Fibroblast of skin of right biceps (primary cell): ENCODE measurements at places on chromosomes 16 and 17.

GRCh38 chr17:74018115-74018514 is 185.4 kb upstream of the RPL38 start:
- no peak for DNase-seq

- DNase-seq, result no peak
Measured at GRCh38 chr16:5207001-5207523, 109.5 kb upstream of the EEF2KMT start.

GRCh38 chr16:31357324-31358109 is 2.5 kb downstream of the ITGAX start:
- no peak for DNase-seq

- peak; percentile 26 for DNase-seq
Measured at GRCh38 chr16:21169249-21169981, 10.9 kb downstream of the LDAF1 start.

- DNase-seq, result peak; percentile 84
Measured at GRCh38 chr16:17578981-17579874, 108.5 kb upstream of the XYLT1 start.

DNA sequence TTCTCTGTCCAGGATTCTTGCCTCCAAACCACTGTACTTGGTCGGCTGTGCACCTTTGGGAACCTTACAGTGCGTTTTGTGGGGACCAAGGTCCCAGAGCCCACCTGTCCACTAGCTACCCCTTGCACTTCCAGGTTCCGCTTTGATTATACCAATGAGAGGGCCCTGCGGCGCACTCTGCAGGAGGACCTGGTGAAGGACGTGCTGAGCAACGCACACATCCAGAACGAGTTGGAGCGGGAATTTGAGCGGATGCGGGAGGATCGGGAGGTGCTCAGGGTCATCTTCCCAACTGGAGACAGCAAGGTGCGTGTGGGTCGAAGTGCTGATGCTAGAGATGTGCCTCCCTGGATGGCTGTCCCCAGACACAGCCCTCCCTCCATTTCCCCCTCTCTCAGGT is 18.8 kb downstream of the POLR2A start:
- DNase-seq, result no peak

DNA sequence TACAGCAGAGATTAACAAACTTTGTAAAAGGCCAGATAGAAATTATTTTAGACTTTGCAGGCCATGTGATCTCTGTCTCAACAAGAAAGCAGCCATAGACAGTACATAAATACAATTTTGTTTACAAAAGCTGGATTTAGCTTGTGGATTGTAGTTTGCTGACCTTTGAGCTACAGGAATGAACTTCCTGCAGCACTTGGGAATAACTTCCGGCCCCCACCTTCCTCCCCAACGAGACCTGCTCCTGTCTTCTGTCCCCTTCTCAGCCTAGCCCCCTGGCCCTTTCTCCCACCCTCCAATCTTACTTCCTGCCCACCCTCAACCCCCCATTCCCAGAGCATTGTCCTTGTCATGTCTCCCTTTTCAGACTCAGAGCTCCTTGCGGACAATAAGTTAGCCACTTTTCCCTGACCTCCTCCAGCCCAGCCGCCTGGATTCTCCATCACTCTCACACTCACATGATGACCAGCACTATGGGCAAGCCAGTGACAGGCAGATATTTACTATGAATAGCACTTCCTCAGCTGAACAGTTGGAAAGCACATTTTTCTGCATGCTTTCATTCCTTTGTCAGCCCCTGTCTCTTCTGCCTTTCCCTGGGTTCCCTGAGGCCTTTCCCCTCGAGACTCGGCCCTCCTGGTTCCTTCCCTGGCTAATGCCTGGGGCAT is 27.6 kb upstream of the DLX3 start:
- DNase-seq, result no peak

GRCh38 chr16:62805221-62805857 is 769.1 kb upstream of the CDH8 start:
- DNase-seq, result no peak

DNA sequence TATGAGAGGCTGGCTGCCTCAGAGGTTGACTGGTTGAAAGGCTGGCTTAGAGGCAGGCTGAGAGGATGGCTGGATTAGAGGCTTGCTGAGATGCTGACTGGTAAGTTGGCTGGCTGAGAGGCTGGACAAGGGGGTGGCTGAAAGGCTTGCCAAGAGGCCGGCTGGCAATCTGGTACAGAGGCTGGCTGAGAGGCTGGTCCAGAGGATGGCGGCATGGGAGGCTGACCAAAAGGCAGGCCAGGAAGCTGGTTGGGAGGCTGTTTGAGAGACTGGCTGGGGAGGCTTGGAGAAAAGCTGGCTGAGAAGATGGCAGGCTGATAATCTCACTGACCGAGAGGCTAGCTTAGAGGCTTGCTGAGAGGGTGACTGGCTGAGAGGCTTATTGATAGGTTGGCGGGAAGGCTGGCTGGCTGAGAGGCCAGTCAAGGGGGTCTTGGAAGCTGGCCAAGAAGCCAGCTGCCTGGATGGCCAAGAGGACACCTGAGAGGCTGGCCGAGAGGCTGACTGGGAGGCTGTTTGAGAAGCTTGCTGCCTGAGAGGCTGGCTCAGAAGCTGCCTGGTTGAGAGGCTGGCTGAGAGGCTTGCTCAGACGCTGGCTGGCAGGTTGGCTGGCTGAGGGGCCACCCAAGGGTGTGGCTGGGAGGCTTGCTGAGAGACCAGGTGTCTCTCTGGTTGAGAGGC is 34.2 kb upstream of the ACSM2B start:
- no peak for DNase-seq

GRCh38 chr17:41773190-41773588 is 13.3 kb downstream of the JUP start:
- peak; percentile 80 for DNase-seq

- no peak for DNase-seq
Measured at GRCh38 chr16:20870122-20870820, 29.9 kb downstream of the DCUN1D3 start.

- DNase-seq, result peak; percentile 76
Measured at GRCh38 chr17:69466905-69467667, 52.6 kb downstream of the MAP2K6 start.

GRCh38 chr17:72853440-72854415 is 238.8 kb downstream of the SLC39A11 start:
- no peak for DNase-seq

DNA sequence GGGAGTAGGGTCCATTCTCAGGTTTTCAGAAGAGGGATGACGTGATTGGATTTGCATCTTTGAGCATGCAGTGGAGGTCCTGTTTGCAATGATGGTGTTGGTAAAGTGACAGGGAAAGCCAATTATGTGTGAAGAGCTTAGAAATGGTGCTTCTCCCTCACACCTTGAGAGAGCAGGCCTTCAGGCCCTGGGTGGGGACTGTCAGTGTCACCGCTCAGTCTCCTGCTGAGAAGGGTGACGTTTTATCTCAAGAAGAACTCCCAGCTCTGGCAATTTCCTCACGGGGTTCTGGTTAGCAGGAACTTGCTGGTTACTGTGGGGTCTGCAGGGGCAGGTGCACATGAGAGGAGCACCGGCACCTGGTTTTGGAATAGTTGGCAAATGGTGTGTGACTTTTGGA is 11.2 kb downstream of the PLCG2 start:
- no peak for DNase-seq

DNA sequence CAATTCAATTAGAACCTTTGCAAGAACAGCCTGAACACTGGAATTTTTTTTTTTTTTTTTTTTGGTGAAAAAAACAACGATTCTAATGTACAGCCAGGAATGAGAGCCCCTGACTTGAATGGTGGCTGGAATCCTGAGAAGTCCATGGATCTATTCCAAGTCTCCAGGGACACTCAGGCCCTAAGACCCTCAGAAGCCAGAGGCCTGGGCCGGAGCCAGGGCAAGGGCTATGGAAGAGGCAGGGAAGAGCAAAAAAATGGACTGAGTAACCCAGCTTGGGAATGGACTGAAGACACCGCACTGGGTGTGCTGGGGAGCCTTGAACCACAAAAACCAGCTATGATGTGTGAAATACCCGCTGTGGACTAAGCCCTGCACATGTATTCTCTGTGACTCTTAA is 60.3 kb upstream of the LHX1 start:
- no peak for DNase-seq

GRCh38 chr17:72765368-72766153 is 326.9 kb downstream of the SLC39A11 start:
- DNase-seq, result no peak

- no peak for DNase-seq
Measured at GRCh38 chr16:17504050-17504449, 33.3 kb upstream of the XYLT1 start.

GRCh38 chr17:82985973-82986372 is 93.4 kb upstream of the METRNL start:
- peak; percentile 23 for DNase-seq

DNA sequence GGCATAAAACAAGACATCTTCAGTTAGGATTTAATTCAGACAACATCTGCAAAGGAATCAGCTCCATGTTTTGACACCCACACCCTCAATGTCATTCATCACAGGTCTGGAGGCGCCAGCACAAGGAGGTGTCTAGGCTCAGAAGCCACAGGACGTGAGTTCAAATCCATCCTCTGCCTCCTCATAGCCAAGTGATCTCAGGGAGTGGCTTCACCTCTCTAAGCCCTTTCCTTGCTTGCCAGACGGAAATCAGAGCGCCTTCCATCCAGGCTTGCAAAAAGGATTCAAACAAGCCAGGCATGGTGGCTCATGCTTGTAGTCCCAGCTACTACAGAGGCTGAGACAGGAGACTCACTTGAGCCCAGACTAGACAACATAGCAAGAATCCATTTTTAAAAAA is 84.6 kb downstream of the GSG1L start:
- DNase-seq, result no peak

- peak; percentile 98 for DNase-seq
Measured at GRCh38 chr16:54446639-54447038, 160.1 kb upstream of the IRX3 start.

- no peak for DNase-seq
Measured at GRCh38 chr16:70745536-70746025, 55.4 kb downstream of the VAC14 start.

- no peak for DNase-seq
Measured at GRCh38 chr16:48811478-48811877, 201.5 kb upstream of the N4BP1 start.

DNA sequence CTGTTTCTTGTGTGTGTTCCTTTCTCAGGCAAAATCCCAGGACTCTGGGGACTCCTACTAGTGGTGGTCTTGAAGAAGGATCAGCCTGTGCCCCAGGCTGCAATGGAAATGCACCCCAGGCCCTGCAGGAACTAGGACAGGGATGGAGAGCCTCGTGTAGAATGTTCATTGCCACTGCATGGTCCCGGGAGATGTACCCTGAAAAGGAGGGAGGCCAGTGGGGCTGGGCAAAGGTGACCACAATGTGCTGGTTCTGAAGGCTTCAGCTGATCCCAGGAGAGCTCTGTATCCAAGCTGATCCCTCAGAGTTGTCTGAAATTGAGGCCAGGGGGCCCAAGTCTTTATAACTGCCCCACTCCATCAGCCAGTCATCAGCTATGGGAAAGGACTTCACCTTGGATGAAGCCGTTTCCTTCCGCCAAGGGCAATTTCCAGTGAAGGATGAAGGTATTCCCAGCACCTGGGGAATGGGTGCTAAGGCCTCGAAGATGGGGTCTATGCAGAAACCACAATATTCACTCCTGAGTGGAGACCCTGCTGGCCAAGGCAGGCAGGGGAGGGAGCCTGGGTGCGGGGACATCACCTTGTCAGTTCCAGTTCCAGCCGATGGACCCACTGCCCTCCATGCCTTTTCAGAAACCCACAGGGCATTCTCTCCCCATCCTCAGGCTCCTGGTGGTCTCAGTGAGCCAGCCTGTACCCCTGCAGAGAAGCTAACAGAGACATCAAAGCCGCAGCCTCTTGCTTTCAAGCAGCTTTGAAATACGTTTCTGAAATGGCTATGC is 59.9 kb upstream of the CDH5 start:
- DNase-seq, result no peak

DNA sequence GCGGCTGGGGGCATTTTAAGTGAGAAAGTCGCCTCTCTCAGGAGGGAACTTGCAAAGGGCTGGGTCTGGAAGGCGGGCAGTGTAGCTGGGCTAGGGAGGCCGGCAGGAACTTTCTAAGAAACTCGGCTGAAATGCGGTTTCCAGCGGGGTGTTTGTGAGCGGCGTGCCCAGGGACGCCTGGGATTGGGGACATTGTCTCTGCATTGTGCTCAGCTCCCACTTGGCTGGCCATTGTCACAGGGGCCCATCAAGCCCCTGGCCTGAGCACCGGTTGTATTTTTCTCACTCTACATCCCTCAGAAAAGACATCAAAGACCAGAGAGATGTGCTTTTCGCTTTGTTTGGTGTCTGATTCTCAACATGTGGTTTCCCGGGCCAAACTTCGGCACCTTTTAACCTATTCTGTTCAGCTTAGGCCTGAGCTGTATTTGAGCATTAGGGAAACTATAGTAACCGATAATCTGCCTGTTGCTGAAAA is 291.1 kb upstream of the IRX3 start:
- no peak for DNase-seq

GRCh38 chr17:37261286-37261685 is 114.5 kb upstream of the C17orf78 start:
- peak; percentile 19 for DNase-seq

DNA sequence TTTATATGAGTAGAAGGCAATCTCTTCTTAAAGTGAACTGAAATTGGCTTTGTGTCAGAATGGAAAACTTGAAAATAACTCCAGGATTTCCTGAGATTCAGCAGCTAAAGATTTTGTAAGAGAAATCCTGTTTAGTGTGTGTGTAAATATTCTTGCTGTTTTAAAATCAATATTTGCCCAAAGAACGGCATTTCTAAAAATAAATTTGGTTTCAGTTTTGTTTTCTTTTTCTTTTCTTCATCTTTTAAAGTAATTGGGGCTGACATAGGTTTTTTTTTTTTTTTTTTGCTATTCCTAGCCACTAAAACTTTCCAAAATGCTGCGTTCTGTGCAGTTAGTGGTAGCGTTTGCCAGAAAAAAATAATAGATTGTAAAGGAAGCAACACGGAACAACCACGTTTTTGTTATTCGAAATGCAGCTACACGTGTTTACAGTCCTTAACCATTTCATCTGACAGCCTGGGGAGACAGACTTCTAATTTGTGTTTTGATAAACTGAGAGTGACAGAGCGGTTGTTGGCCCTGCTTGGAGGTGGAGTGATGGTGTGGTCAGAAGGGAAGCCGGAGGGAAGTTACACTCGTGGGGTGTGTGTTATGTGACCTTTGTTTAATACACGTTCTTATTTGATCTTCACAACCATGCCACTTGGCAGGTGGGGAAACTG is 21.6 kb upstream of the SMPD3 start:
- DNase-seq, result no peak

- DNase-seq, result no peak
Measured at GRCh38 chr16:10868596-10869469, 8.2 kb upstream of the CIITA start.
